ENCODE measurements at places on chromosomes 11 and 22.
A peak's percentile ranks its signal among the peaks of the same experiment; 100 is the strongest.

- no peak for DNase-seq
Observed at GRCh38 chr11:117878314-117878938, 2.0 kb upstream of the FXYD6 start.

GRCh38 chr22:46739094-46739870 is 1.2 kb upstream of the CERK start:
- no peak for DNase-seq

DNA sequence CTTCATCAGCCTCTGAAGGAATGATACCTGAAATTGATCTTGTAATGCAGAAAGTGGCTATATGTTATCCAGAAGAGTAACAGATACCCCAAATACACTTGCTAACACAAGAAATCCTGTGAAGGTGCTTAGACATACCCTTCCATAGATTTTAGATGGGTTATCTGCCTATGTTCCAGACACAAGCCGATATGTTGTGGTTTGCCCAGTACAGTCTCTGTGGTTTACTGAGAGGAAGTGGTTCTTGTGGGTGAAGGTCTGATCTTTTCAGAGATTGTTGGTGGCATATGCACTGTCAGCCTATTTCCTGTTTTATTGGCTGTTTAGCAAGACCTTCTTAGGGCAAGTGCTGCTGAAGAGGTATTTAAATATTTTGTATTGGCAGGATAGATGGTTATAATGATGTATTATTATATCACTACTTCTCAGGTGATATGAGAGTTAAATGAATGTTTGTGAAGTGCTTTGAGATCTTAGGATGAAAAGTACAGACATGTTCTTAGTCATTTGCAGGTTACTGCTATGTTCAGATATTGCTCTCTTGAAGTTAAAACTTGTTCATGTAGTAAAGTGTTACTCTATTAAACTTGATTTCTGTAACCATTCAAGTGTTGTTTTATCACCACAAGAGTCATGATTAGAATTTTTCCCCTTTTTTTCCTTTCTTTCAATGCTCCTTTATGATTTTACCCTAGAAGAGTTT is 8.2 kb downstream of the ARHGEF12 start:
- DNase-seq = peak; percentile 54

DNA sequence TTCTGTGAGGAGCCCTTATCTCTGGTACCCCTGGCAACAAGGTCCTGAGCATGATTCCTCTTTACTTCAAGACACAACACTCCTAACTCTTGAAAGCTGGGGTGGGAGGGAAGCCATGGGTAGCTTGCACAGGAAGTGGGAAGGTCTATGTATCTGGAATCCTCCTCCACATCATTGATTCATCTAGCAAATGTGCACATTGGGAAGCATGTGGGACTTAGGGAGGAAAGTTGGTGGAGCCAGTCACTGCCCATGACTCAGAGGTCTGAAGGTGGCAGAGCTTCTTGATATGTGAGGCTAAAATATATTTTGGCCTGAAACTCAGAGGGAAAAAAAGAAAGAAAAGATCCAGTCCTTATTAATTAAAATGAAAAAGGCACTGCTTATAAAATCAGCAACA is 1000.9 kb downstream of the DLG2 start:
- no peak for DNase-seq

DNA sequence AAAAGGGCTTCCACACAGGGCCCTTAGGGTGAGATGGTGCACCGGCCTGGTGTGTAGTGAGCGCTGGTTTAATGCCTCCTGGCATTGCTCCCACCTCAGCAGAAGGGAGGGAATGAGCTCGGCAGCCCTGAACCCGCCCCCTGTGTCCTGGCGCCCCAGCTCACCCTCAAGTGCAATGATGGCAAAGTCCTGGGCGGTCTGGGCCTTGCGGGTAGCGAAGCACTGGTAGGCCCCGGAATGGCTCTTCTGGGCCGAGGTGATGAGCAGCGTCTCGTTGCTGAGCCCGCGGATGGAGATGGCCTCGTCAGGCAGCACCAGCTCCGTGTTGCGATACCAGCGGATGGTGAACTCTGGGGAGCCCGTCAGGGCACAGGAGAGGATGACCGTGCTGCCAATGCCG is 193.3 kb downstream of the CEP164 start:
- no peak for DNase-seq

- DNase-seq = no peak
Observed at GRCh38 chr11:83157594-83158356, 844 bp downstream of the PCF11 start.

DNA sequence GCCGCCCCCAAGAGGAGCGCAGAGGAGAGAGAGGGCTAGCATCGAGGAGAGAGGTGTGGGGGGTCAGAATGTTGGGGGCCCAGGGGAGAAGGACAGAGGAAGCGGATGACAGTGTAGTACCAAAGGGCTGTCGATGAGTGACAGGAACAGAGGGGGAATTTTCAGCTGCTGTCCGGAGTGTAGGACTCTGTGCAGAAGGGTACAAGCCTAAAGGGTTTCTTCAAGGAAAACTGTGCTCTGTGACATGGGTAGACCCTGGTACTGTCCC is 5.3 kb upstream of the NLRP6 start:
- DNase-seq = no peak

GRCh38 chr11:7376386-7376785 is 108.9 kb upstream of the OLFML1 start:
- DNase-seq = no peak

- DNase-seq = no peak
Observed at GRCh38 chr22:47401976-47402770, 639.7 kb downstream of the TBC1D22A start.

DNA sequence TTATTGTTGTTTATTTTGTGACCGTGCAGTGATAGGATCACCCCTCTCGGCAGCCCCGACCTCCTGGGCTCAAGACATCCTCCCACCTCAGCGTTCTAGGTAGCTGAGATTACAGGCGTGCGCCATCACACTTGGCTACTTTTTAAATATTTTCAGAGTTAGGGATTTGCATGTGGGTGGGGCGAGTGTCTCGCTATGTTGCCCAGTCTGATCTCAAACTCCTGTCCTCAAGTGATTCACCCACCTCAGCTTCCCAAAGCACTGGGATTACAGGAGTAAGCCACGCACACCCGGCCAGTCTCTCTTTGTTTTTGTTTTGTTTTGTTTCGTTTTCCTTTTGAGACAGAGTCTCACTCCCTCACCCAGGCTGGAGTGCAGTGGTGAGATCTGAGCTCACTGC is 1.2 kb upstream of the INTS5 start:
- no peak for DNase-seq

DNA sequence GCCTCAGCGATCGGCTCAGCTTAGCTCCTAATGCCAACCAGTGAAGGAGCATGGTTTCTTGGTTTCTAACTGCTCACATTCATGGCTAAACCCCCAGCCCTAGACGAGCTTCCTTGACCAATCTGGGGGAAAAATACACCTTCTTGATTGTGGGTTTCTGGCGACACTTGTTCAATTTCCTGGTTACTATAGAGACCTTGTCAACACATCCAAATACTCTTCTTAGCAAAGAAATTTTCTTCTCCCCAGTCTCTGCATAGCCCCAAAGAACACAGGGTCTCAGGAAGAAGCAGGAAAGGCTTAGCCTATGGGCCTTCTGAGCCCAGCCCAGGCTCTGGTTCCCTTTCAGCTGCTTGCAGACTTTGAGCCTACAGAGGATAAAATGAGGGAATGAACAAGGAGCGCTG is 88.5 kb upstream of the SYT13 start:
- DNase-seq = no peak

GRCh38 chr11:100910808-100911207 is 218.8 kb downstream of the PGR start:
- DNase-seq = no peak

DNA sequence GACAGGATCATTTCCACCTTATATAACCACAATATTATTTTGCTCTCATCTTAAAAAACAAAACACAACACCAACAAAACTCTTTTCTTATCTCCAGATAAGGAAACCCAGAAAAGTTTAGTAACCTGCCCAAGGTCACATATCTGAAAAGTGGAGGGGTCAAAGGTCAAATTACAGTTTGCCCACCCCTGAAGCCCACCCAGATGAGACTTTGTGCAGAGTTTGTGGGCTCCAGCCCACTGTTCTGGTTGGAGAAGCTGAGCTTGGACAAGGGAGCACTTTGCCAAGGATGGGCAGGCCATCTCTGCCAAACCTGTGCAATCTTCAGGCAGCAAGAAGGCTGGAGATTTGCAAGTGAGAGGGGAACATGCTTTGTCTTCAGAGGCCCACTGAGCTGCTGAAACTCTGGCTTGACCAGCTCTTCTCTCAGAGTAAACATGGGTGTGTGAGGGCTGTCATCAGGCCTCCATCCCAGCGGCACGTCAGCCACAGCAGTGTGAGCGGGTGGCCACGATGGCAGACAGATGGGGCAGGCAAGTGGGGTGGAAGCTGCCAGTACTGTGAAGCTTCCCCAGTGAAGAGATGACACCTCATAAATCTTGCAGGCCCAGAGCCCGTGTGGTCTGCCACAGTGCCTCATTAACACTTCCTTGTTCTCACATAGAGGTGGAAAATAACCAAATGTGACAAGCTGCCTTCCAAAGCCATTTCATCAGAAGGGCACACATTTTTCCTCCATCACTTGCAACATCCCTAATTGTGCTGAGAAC is 111.8 kb downstream of the CCDC81 start:
- no peak for DNase-seq

- no peak for DNase-seq
Observed at GRCh38 chr11:60955571-60955970, 3.6 kb upstream of the SLC15A3 start.

GRCh38 chr11:45379162-45379863 is 93.2 kb upstream of the SYT13 start:
- no peak for DNase-seq

GRCh38 chr11:65776710-65777141 is 4.0 kb downstream of the AP5B1 start:
- DNase-seq = no peak

- peak; percentile 42 for DNase-seq
Observed at GRCh38 chr11:59102259-59102765, 4.7 kb upstream of the FAM111B start.

- no peak for DNase-seq
Observed at GRCh38 chr11:93605642-93606041, 55.8 kb upstream of the CEP295 start.

- DNase-seq = no peak
Observed at GRCh38 chr22:38792833-38793232, 1.1 kb downstream of the DNAL4 start.

- no peak for DNase-seq
Observed at GRCh38 chr22:19801340-19802000, 40.9 kb downstream of the TBX1 start.

DNA sequence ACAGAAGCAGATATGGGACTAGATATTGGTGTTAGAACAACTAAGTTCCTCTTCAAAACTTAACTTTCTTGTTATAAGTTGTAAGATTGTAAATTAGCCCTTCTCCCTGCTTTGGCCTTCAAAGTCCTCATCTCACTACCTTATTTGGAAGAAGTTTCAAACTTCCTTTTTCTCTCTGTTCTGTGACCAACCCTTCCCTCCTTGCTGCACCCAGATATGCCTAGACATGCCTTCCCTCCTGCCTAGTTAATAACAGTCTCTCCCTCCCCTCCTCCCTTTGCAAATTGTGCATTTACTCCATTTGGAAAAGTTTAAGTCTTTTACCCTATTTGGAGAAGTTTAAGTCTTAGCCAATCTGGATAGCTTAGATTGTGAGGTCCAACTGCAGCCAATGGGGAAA is 4.9 kb downstream of the OR52K2 start:
- no peak for DNase-seq

GRCh38 chr22:35524966-35525686 is 15.5 kb upstream of the RASD2 start:
- DNase-seq = no peak

DNA sequence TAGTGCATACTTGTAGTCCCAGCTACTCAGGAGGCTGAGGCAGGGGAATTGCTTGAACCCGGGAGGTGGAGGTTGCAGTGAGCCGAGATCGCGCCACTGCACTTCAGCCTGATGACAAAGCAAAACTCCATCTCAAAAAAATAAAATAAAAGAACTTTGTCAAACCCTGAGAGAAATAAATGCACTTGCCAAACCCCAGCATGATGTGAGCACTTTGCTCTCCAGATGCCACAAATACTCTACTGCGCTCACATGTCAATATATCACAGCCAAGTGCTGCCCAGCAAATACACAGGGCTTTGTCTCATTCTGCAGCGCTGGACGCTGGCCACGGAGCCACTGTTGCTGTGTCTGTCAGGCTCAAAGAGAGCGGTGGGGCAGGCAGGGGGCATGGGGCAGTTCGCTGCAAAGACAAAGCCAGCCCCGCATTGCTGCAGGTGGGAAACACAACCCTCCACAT is 45.1 kb downstream of the AHNAK start:
- DNase-seq = no peak

- no peak for DNase-seq
Observed at GRCh38 chr11:36469881-36470802, 39.9 kb downstream of the TRAF6 start.

- no peak for DNase-seq
Observed at GRCh38 chr22:20578707-20579106, 71.3 kb downstream of the MED15 start.

Measured in GM18507 (cell line).